ENCODE measurements at places on chromosomes 7 and 10. TPM values are rescaled to one million over a fixed set of nuclear protein-coding genes. Genes with fewer than 3 reads are reported as not detected.

GRCh38 chr10:72297281-72297804, 23.6 kb downstream of the DDIT4 start:
- DNase-seq: no peak

GRCh38 chr10:119734396-119735332, 8.8 kb downstream of the INPP5F start:
- DNase-seq: no peak

GRCh38 chr10:59868696-59869593, 37.4 kb downstream of the CCDC6 start:
- no peak for DNase-seq

DNA sequence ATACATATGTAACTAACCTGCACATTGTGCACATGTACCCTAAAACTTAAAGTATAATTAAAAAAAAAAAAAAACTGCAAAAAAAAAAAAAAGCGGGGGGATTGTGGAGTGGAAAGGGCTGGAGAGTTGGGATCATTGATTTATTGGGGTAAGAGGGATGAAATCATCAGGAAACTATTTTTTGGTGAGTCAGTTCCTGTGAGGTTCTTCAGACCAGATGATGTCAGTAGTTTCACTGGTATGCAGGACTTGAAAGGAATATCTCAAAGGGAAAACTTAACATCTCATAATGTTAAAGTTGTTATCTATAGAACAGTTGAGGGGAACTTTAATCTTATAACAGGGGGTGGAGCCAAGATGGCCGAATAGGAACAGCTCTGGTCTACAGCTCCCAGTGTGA, 32.6 kb upstream of the TECTB start:
- no peak for DNase-seq

PHYHIPL gene
- 19.0 TPM for polyA plus RNA-seq
